Skin of body (tissue), 3 donors: ENCODE measurements at places on chromosomes 3 and 15.

DNA sequence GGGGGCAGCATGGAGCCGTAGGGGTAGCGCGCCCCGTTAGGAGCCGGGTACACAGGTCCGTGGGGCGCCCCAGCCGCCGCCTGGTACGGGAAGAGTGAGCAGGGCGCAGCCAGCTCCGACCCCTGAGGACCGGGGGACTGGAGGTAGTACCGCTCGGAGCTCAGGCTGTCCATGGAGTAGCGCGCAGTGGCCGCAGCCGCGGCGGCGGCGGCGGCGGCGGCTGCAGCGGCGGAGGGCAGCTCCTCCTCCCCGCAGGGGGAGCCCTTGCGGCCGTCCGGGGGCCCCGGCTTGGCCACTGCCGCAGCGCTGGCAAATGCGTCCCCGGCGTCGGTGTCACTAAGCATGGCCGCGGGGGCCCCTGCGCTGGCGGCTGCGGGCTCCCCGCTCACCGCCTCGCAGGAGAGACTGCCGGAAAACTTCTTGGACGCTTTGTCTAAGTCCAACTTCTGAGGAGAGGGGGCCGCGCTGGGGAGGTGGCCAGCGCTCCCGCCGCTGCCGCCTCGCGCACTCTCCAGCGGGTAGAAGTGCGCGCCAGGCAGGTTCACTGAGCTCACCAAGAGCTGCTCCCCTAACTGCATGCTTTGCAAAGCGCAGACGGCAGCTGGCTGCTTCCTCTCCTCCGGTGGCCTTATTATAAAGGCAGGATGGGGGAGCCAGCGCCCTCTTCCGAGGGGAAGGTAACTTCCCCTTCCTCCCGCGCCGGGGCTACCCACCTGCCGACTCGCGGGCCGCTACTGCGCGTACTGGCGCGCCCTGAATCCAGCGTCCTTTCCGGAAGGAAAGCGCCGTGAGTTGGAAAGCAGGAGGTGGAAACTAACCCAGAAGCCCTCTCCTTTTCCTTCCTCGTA lies at the start of gene EOMES:
TSS of gene EOMES (minus strand) at position 607 of the 848 bp plus-strand sequence. CDS start at position 578, 29 bp downstream.
- no peak for DNase-seq

DNA sequence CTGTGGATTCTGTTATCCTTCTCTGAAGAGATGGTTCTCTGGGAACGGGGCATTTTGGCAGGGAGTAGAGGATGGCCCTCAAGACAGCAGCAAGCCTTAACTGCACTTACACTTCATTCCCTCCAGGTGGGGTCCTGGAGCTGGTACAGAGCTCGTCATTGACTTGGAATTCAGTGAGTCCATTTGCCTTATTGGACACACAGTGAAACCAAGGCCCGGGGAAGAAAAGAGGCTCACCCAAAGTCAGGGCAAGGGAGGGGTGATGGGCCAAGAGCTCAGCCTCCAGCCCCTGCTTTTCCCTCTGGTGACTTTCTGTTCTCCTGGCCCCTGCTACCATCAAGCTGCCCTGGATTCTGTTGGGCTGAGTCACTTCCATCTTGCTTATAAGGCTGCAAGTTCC lies 125.6 kb downstream of the ETFA start:
- no peak for DNase-seq

DNA sequence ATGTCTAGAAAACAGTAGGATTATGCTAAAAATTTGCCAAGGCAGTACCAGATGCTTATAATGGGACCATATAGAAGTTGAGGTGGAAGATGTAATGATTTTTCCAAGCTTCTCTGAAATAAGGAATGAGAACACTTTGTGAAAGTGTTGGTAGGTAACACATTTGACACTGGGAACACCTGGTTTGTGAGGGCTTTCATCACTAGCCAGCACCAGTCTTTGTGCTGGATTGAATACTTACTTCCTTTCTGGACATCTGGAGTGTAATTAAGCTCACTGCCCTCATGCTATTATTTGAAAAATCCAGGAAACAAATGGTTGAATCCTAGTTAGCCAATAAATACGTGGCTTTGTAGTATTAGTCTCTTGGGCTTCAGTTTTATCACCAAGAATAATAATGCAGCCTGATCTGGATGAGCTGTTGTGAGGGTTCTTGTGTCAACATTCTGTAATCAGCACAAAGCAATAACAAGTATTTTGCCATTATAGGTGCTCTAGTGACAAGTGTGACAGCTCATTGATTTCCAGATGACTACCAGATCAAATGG lies 12.9 kb downstream of the CCDC80 start:
- no peak for DNase-seq

GRCh38 chr15:88776646-88777045 lies 26.6 kb upstream of the ACAN start:
- no peak for DNase-seq

- DNase-seq = no peak
Measured at GRCh38 chr15:52524223-52525136, 4.2 kb downstream of the MYO5A start.

DNA sequence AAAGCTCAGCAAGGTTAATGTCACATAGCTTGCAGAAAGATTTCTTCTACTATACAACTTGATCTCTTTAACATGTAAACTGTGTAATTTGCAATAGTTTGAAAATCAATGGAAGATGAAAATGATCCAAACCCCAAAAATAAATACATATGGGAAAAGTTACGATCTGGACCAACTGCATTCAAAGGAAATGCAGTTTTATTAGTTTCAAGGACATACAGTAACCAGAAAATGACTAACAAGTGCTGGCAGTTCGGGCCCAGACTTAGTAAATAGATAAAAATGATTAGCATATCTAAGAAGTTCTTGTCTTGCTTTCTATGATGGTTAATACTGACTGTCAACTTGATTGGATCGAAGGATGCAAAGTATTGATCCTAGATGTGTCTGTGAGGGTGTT lies 37.3 kb upstream of the LEKR1 start:
- DNase-seq = no peak

DNA sequence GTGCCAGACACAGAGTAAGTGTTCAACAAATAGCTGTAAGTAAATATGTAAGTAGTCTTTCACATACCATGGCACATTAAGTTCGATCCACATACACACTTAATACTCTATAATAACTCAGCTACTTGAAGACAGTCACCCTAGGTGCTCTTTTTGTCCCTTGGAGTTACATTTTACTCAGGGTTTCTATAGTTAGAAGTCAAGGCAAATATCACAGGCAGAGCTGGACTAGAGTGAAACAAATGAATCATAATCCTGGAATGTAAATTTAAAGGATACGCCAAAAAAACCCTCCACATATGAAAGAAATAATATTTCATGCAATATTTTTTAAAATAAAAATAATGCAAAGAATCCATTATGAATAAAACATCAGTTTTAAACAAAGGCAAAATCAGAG lies 461.8 kb downstream of the MAGI1 start:
- no peak for DNase-seq

DNA sequence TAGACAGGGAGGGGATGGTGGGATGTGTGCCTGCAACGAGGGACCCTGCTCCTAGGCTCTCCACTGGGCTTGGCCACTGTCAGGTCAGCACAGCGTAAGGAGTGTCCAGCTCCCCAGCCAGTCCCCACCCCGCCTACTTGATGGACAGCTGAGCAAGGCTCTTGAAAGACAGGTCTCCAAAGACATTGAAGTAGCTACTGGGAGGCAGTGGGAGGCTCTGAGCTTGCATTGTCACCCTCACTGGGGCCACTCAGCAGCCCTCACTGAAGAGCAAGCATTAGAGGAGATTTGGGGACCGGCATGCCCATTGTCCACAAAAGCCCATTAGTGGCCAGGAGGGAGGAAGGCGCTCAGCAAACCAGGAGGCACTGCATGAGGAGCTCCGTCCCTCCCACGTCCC lies 146.5 kb downstream of the MEGF11 start:
- no peak for DNase-seq

DNA sequence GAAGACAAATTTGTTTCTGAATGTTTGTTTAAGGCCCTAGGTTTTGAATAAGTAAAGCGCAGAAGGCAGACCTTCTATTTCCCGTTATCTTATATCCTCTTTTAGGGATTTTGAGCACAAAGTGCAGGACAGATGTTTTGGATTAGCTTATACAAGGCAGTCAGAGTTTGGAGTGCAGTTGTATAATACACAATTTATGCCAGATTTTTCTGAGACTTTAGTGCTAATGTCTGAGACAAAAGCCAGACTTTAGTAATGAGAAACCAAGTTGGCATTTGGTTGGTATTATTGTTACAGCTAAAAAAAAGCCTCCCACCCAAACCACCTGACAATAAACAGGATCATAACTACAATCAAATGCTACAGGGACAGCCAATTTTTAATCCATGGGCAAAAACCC lies 309.9 kb upstream of the SATB1 start:
- peak; percentile 84 for DNase-seq

- DNase-seq = no peak
Measured at GRCh38 chr3:133986311-133986710, 43.4 kb downstream of the SLCO2A1 start.
